ENCODE measurements at places on chromosomes 2 and 18.
A peak's percentile ranks its signal among the peaks of the same experiment; 100 is the strongest.

DNA sequence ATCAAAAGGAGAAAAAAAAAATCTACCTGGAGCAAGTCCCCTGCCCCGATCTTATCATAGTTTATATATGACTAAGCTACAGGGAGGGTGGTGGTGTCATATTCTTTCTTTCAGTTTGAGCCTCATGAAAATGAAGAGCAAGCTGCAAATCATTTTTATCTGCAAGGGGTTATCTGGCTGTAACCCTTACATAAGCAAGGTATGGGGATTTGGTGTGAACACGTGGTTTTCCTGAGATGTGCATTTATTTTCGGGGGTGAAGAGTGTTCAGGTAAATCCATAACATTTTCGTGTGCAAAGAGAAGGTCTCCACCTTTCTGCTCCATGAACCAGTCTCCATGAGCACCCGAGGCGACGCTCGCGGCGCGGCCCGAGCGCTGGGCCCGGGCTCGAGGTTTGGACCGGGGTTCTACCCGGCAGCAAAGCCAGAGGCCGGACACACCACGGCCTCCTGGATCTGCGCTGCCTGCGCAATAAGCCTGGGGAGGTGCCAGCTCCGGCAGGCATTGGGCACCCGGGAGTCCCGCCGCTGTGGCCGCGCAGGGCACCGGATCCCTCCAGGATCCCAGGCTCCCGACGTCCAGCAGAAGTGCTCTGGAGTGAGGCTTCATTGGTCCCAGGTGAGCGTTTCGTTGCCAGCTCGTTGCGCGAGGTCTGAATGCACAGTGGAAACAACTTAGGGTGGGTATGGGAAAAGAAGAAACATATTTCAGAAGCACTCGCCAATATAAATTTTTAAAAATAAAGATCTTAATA is 36.1 kb upstream of the GPD2 start:
- peak; percentile 94 for DNase-seq

- no peak for DNase-seq
These were observed 2.9 kb upstream of the REV1 start for GRCh38 chr2:99492721-99493120.

DNA sequence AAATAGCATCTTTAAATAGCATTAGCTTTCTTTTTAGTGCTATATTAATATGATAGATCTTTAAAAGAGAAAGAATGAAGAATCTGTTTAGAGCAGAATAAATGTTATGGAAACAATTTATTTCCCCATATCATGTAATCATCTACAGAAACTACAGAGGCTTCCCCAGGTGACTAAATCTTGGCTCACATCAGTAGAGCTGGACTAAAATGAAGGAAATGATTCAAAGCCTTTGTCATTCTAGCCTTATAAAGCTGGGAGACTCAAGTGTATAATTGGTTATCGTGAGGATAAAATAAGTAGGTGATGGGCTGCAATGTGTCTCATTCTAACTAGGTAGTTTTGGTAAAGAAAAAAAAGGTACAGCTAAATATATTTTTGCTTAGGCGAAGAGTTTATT is 83.2 kb upstream of the UNC80 start:
- no peak for DNase-seq

GRCh38 chr2:100891906-100892642 is 72.1 kb downstream of the NPAS2 start:
- DNase-seq = no peak

- DNase-seq = peak; percentile 81
These were observed 77.3 kb upstream of the UPP2 start for GRCh38 chr2:158024288-158024898.

- DNase-seq = no peak
These were observed at the start of gene TNS1 for GRCh38 chr2:218002845-218003180. TNS1 (minus strand) TSS chr2:218002995; CDS start chr2:218002872, 123 bp downstream.

DNA sequence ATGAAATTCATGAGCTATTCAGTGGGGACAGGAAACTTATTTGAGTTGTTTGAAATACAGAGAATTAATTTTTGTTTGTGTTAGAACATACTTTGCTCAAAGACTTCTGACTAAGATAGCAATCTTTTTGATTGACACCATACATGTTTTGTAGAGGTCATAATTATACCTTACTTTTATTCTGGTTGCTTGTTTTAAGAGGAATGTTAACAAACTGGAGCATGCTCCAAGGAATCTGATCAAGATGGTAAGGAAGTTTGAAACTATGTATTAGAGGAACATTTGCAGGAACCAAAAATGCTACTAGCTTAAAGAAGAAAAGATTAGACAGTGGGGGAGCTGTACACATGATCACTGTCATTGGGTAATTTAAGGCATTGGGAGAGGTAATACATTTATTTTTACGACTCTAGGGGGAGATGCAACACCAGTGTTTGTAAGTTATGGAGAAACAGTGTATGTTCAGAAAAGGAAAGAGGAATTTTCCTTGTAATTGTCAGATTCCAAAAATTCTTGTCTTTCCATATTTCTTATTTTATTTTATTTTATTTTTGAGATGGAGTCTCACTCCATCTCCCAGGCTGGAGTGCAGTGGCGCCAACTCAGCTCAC is 8.0 kb downstream of the AGFG1 start:
- DNase-seq = no peak

GRCh38 chr18:13565228-13565627 is 161.1 kb downstream of the FAM210A start:
- no peak for DNase-seq

GRCh38 chr18:58449464-58449863 is 179.4 kb downstream of the ALPK2 start:
- no peak for DNase-seq

DNA sequence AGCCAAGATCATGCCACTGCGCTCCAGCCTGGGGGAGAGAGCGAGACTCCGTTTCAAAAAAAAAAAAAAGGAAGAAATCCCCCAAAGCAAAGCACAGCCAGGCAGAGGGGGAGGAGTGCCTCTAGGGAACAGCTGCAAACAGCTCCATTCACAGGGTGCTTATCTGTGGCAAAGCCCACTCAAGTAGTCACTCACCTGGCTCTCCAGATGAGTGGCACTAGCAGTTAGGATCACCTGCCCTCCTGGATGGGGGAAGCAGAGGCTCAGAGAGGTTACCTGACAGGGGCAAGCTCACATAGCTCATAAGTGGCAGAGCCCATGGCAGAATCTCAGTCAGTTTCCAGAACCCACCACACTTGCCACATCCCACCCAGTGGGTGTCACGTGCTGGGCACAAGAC is 30.3 kb downstream of the TFCP2L1 start:
- DNase-seq = no peak

DNA sequence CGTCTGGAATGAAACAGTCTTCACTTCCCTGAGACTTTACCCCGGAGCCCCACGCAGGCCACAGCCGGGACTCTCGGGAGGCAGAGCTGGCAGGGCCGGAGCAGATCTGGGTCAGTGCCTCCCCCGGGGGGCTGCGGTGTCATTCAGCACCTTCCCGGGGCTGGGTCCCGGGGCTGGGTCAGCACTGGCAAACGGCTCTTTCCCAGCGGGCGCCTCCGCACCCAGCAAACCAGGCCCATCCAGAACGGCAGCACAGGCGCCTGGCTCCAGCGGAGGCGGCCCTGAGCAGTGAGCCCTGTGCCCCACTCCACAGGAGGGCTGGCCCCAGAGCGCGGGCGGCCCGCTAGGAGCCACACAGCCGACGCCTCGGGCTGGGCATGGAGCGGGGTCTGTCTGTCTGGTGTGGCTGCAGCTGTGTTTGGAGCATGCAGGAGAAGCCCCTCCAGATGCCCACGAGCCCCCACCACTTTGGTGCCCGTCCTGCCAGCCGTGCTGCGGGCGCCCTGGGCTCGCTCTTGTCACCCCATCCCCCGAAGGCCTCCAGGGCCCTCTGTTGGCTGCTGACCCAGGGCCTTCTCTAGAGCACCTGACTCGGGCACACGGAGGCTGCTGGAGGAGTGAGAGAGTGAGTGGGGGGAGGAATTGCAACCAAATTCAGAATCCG is 132.1 kb upstream of the CTDP1 start:
- no peak for DNase-seq

DNA sequence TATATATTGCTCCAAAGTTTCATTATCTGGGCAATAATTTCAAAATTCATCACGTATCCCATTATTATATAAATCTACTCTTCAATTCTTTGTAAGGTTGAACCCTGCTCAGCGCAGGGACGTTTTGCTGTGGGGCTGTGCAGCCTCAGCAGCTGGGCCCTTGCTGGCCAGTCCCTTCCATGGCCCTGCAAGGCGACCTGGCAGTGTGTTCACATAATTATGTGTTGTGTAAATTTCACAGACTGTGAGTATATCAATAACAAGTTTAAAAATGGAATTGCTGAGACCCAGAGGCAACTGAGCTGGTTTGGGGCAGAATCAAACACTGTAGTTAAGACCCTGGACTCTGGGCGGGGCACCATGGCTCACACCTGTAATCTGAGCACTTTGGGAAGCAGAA is 16.1 kb upstream of the MAL start:
- DNase-seq = no peak

GRCh38 chr2:216345846-216346245 is 26.4 kb downstream of the MARCHF4 start:
- no peak for DNase-seq

- DNase-seq = no peak
These were observed 6.0 kb upstream of the SLC35F6 start for GRCh38 chr2:26757873-26758789.

DNA sequence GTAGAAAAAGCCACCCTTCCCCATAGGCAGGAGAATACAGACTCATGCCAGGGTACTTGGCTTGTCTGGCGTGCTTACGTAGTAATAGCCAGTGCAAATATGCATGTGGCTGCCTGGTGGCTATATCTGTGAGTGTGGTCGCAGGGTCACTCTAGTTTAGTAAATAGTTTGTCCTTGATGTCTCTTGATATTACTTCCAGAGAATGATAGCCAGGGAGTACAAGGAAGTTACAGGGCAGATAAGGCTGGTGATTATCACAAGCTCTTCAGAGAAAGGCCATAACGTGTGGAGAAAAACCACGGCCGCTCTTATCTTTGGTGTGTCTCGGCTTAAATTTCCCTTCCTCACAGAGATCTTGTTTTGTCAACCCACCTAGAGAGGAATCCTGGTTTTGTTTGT is 54.3 kb upstream of the SLC39A10 start:
- DNase-seq = no peak

- DNase-seq = no peak
These were observed 1820.1 kb upstream of the LRRTM1 start for GRCh38 chr2:82124629-82125028.

GRCh38 chr2:170929686-170930050 is 615 bp downstream of the GORASP2 start:
- no peak for DNase-seq

DNA sequence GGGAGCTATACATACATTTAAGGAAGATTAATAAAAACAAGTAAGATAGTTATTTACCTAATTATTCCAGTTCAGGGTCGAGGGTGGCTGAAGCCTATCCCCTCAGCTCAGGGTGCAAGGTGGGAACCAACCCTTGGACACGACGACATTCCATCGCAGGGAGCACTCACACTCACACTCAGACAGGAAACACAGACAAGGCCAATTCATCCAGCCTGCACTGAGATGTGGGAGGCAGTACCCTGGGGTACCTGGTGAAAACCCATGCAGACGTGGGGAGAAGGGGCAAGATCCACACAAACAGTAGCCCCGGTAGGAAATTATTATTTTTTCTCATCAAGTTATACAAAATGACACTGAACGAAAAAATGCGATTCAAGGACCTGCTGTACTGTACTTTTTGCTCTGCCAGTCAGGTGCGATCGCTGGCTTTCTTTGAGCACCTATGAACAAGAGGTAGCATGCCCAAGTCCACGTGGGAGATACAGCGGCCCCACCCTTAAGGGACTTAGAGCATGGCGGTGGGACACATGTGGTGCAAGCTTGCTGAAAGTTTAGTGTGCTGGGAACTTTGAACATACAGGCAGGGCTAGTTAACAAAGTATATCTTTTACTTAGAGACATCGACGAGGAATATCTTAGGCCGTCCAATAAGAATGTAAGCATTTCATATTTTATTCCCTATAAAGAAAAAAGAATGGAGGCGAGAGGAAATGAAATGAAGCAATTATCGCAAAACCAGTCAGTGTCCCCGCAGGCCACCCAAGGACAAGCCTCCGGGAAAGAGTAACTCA is 624 bp downstream of the METTL8 start:
- DNase-seq = peak; percentile 77

DNA sequence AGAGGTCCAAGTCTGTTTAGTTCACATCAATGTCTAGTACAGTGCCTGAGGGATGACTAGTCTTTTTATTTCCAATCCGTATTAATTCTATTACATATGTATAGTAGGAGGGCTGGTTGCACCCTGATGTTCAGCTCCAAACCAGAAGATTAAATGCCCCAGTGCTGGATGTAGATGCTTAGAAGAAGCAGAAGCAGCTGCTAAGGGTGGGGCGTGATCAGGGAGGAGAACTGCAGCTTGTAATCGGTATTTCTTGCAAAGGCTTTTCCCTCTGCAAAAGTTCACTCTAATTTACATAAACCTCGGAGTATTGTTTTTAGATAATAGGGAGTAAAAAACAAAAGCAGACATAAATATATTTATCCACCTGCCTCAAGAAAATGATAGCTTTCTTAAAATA is 145.3 kb upstream of the ITGA4 start:
- no peak for DNase-seq

DNA sequence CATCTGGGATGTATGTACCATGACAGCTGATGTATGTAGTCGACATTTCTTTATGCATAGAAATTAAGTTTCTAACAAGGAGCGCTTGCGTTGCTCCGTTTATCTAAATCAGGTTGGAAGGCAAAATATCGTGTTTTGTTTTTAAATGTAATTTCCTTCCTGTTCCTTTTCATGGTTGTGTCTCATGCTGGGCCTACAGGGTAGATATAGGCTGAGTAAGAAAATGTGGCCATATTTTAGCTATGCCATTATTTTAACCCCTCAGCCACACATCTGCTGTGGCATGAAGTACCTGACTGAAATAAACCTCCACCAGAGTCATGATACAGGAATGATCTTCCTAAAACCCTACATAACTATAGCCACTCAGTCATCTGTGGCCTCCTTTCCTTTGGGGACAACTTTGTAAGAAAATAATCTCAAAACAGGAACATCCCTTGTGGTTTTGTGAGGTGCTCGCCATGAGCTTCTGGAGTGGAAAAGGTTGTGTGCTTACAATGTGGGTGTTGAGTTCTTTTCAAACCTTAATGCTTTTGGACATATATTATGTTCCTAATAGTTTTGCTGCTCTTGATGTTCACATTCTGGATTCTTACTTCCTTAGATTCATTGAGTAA is 214.3 kb downstream of the FAM210A start:
- DNase-seq = no peak

DNA sequence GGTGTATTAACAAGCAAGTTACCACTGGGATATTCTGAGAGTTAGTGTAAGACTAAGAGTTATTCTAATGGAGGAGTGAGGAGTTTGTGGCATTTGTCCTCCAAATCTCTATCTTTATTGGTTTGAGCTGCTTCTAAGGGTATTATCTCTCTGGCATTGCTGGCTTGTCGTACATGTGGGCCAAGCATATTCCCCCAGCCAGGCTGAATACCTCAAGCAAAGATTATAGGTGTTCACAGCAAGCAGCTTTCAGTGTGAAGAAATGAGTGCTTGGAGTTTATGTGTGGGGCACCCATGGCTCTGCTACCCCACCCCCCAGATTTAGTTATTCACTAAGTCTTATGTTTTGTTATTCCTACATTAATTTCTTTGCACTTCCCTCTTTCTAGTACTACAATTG is 193.6 kb upstream of the FANCL start:
- DNase-seq = no peak

- DNase-seq = no peak
These were observed 51.1 kb downstream of the CAPN13 start for GRCh38 chr2:30756051-30756719.

Measured in activated CD8-positive, alpha-beta memory T cell treated with anti-CD3 and anti-CD28 coated beads for 24 hours (primary cell).